ENCODE measurements at places on chromosomes 7 and 10. TPM values are rescaled to one million over a fixed set of nuclear protein-coding genes. Genes with fewer than 3 reads are reported as not detected.

Gene EBLN1
- not detected for total RNA-seq

Gene PSAP
- 2,780 TPM for total RNA-seq

Gene HTR5A
- total RNA-seq: not detected

Gene CYP26A1
- not detected for total RNA-seq

Gene MSRB2
- 12.3 TPM for total RNA-seq

Gene PDK4
- under 0.01 TPM for total RNA-seq

Gene CTTNBP2
- 0.34 TPM for total RNA-seq

Gene EGR2
- 0.64 TPM for total RNA-seq

Gene LRRC18
- total RNA-seq: not detected

Gene DYNC1I1
- total RNA-seq: not detected

Gene ZNF32
- 39.9 TPM for total RNA-seq

Gene WIPF3
- total RNA-seq: 0.21 TPM

Gene ENTPD1
- total RNA-seq: not detected

Gene FAM180A
- 0.14 TPM for total RNA-seq

Gene ASB10
- total RNA-seq: not detected

Gene SAMD9L
- 5.3 TPM for total RNA-seq

Gene NUPR2
- not detected for total RNA-seq

Gene KCNMA1
- 6.5 TPM for total RNA-seq

Gene MAD1L1
- total RNA-seq: 49.6 TPM

Gene ARMH3
- 17.8 TPM for total RNA-seq

Gene TMEM130
- total RNA-seq: not detected

Gene SKIDA1
- 0.07 TPM for total RNA-seq

Gene KEL
- total RNA-seq: not detected

Gene LIPN
- 5.8 TPM for total RNA-seq

Gene ZPBP
- not detected for total RNA-seq

Gene STEAP2
- total RNA-seq: 2.7 TPM

Gene DLX5
- 1.00 TPM for total RNA-seq

Gene OLAH
- total RNA-seq: 15.0 TPM

Gene SPDYE6
- total RNA-seq: not detected

Gene MSS51
- total RNA-seq: 0.68 TPM

Gene ZMYND11
- 53.0 TPM for total RNA-seq

Gene INMT
- total RNA-seq: not detected

Gene NKX2-3
- not detected for total RNA-seq

Gene CFAP46
- total RNA-seq: 0.28 TPM

Gene METTL27
- total RNA-seq: 3.1 TPM

Gene EXOC6
- 5.8 TPM for total RNA-seq

Gene DNAJC12
- total RNA-seq: 0.28 TPM

Gene PHKG1
- 0.50 TPM for total RNA-seq

Gene SLC12A9
- total RNA-seq: 11.3 TPM

Gene LHFPL3
- not detected for total RNA-seq

Gene SPDYE2B
- total RNA-seq: not detected

Gene GRID1
- total RNA-seq: not detected

Gene NKX6-2
- total RNA-seq: not detected

Gene CYP3A7
- total RNA-seq: 0.07 TPM
